Upper lobe of right lung (tissue), 1 donor: ENCODE measurements at places on chromosomes 16 and 17. TPM values are rescaled to one million over a fixed set of nuclear protein-coding genes. Genes with fewer than 3 reads are reported as not detected.

TAC4 gene
- total RNA-seq: not detected

DNA sequence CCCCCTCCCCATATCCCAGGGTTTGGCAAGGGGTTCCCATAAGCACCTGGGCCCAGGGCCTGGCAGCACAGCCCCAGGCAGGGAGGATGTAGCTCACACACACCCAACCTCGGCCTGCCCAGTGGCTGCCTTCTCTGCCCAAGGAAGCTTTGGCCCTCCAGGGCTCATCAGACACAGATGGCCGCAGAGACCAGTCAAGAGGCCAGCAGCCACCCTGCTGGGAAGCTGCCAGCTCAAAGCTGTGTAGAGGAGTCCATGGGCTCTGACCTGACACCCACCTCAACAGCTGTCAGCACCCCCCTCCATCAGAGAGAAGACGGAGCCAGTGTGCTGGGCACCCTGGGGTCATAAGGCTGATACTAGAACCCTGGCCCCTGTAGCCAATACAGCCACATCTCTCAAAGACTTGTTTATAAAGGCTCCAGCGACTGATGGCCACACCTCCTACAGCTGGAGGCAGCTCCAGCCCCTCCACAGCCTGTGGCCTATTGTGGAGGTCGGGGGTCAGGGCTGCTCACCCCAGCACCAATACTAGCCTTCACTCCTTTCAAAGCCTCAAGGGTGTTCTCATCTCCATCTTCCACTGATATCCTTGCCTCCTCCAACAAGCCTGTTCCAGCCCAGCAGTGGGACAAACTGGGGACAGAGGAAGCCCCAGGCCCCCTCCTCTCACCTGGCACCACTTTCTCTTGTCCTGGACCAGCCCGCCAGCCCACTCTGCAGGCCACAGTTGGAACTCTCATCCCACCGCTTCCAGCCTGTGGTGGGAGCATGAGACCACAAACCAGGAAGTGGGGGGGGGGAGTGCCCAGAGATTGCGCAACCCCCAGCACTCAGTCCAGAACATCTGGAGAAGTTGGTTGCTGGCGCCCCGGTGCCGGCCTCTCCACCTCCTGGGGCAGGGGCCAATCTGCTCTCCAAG is 2.2 kb upstream of the MPG start:
- DNase-seq: peak; percentile 87

TBC1D26 gene
- not detected for total RNA-seq

TIMM22 gene
- total RNA-seq: 10.7 TPM

DNA sequence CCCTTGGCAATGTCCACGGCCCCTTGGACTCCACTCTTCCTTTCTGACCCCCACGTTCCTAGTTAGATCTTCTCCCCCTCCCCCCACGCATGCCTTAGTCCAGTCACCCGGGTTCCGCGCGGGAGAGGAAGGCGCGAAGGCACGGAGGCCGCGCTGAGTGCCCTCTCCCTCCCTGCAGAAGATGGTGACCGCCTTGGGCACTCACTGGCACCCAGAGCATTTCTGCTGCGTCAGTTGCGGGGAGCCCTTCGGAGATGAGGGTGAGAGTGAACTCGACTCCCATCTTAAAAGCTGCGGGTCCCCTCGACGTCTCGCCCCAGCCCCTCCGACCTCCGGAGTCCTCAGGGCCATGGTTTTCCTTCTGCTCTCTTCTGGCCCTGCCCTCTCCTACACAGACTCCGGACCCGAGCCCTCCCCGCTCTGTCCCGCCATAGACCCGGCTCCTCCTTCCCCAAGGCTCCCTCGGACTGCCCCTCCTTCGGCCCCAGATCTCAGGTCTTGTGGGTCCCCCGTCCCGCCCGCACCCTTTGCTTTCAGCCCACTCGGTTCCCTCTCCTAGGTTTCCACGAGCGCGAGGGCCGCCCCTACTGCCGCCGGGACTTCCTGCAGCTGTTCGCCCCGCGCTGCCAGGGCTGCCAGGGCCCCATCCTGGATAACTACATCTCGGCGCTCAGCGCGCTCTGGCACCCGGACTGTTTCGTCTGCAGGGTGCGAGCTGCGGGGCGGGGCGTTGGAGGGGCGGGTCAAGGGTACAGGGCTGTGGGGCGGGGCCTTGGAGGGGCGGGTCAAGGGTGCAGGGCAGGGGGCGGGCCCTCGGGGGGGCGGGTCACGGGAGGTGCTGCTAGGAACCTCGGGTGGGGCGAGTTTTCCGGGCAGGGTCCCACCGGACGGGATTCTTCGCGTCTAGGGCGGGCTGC is 4.6 kb downstream of the TGFB1I1 start:
- DNase-seq: peak; percentile 96

- no peak for DNase-seq
These were observed 20.0 kb downstream of the FBXO47 start for GRCh38 chr17:38947189-38947588.

GRCh38 chr17:17866425-17866824 is 29.6 kb upstream of the SREBF1 start:
- DNase-seq: no peak

KRT17 gene
- 5.9 TPM for total RNA-seq

KCTD13 gene
- 23.5 TPM for total RNA-seq

DNA sequence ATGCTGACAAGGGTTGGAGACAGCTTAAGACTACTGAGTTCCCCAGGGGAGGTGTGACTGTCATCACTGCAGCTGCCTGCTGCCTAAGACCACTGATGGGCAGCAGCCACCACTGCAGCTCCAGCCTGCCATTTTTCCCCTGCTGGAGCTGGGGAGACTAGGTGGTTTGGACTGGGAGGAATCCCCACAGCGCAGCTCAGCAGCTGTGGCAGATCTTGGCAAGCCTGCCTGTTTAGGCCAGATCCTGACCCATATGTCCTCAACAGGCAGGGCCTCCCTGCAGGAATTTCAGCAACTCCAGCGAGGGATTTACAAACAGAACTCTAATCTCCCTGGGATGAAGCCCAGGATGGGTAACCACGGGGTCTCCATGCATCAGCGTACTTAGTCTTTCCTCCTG is 356.4 kb upstream of the TOM1L1 start:
- no peak for DNase-seq

DNA sequence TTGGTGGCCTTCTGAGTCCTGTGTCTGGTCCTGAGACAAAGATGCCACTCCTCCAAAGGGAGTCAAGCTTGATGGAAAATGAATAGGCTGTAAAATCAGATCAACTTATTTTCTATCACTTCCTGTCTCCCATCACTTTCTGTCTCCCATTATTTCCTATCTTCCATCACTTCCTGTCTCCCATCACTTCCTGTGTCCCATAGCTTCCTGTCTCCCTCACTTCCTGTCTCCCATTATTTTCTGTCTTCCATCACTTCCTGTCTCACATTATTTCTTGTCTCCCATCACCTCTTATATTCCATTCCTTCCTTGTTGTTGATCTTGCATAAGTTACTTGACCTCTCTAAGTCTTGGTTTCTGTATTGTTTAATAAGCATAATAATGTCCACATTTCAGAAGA is 418.5 kb upstream of the EEF2KMT start:
- no peak for DNase-seq

SNX20 gene
- 9.2 TPM for total RNA-seq

- no peak for DNase-seq
These were observed 15.8 kb upstream of the UQCRC2 start for GRCh38 chr16:21937336-21937829.

DNA sequence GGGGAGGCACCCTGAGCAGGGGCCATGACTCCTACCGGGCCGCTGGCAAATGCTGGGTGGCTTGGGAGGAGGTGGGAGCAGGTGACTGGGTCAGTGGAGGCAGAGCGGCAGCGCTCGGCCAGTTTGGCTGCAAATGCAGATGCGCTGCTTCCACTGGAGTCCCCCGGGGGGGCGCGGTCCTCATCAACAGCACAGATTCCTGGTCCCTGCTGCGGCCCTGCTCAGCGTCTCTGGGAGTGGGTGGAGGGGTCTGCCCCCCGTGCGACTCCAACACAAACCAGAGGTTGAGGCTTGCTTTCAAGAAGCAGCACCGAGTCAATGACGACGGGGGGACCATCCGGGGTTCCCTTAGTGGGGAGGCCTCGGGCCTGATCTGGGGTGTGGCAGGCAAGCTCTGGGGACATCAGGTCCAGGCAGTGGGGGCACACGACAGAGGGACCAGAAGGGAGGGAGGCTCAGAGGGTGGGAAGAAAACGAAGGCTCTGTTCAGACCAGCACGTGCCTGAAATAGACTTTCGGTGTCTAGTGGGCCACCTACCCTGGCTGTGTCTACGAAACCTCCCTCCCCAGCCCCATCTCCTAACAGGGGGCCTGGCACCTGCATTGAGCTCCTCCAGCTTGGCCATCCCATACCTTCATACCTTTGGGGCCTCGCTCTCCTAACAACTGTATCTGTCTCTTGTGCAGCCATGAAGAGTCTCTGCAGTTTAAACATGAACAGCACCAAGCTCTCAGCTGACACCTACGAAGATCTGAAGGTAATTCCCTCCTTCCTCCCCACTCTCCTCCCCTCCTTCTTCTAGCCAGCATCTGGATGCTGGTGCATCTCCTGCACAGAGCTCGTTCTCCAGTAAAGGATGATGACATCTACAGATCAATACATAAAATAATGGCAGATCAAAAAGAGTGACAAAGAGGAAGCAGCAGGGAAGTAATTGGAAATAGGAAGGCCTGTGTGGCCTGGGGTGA is 72.5 kb upstream of the PLCG2 start:
- DNase-seq: peak; percentile 54

HID1 gene
- total RNA-seq: 33.5 TPM

- DNase-seq: no peak
These were observed 62.8 kb downstream of the NACA2 start for GRCh38 chr17:61528171-61528570.

- peak; percentile 74 for DNase-seq
These were observed 4.0 kb downstream of the ZNF598 start for GRCh38 chr16:2005646-2006045.

PDIA2 gene
- 0.96 TPM for total RNA-seq

DNA sequence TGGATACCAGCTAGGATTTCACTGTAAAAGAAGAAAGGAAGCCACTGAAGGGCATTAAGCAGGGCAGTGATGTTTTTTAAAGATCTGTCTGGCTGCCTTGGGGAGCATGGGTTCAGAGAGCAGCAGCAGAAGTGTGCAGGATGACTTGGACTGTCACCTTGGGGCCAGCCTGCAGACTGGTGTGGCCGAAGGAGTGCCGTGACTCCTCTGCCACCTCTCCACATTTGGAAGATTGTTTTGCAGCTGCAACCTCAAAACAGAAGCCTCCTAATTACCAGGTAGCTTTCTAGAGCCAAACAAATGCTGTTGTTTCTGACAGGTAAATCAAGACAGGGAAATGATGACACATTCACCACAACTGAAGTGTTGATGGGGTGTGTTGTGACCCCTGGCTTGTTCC is 681.4 kb downstream of the WWOX start:
- no peak for DNase-seq

DNA sequence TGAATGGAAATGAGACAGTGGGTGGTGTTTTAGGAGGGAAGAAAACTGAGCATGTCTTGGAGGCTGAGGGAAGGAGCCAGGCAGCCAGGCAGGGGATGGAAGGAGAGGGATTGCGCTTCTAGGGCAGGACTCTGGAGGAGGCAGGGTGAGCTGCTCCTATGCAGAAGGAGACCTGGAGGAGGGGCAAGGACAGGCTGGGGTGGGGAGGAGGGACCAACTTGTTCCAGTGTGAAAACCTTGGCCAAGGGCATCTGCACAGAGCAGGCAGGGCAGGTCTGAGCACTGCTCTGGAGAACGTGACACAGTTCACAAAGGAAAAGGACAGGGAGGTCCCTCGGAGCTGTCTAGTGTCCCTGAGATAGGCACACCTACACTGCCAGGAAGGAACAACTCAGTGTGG is 5.5 kb downstream of the GALK1 start:
- DNase-seq: no peak

GRCh38 chr17:82238472-82239201 is 9.8 kb downstream of the SLC16A3 start:
- peak; percentile 95 for DNase-seq

GRCh38 chr16:79536958-79537357 is 63.6 kb downstream of the MAF start:
- no peak for DNase-seq

PIP4K2B gene
- 50.5 TPM for total RNA-seq

DNA sequence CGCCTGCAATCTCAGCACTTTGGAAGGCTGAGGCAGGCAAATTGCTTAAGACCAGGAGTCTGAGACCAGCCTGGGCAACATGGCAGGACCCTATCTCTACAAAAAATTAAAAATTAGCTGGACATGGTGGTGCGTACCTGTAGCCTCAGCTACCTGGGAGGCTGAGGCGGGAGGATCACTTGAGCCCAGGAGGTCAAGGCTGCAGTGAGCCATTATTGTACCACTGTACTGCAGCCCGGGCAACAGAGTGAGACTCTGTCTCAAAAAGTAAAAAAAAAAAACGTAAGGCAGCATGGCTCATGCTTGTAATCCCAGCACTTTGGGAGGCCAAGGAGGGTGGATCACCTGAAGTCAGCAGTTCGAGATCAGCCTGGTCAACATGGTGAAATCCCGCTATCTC is 263.6 kb downstream of the PARN start:
- DNase-seq: no peak

UTS2R gene
- not detected for total RNA-seq

DNA sequence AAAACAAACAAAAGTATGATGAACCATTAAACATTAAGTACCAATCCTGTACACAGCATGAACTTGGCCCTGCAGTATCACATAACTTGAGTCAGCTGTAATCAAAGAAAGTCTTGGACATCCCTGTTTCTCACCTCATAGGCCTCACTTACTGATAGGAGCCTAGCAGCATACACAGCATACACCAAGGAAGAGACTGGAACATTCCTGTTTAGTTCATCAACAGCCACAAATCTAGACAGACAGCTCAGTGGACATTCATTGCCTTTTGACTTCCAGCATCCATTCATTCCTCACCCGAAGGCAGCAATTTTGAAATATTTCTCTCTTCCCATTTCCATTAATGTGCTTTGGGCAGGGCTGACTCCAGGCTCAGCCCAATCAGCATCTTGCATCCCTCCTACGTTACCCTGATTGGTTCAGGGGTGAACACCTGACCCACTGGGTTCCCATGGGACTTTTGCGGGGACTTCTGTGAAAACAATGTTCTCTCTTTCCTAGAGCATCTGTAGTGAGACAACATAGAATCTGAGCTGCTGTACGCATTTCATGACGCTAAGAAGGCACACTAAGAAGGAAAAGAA is 336.7 kb upstream of the ZFHX3 start:
- DNase-seq: no peak

GRCh38 chr16:10269632-10270031 is 87.4 kb upstream of the GRIN2A start:
- DNase-seq: no peak

DNA sequence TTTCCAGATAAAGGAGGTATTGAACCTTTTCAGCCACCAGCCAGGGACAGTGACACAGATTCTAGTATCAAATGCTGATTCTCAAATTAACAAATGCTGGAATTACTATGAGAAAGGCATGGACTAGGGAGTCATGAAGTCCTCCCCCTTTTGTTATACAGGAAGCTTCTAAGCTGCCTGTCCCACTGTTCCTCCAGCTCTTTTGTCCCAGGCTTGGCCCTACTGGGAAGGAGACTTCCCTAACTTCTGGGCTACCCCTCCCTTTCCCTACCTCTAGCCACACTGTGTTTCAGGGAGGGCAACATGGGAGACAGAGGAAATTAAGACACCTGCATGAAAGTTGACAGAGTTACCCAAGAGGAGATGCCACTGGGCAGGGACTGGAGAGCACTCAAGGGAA is 192.5 kb downstream of the CDH13 start:
- DNase-seq: no peak

C16orf96 gene
- total RNA-seq: 0.32 TPM

PHOSPHO1 gene
- total RNA-seq: 1.7 TPM

ATAD5 gene
- total RNA-seq: 1.1 TPM

GRCh38 chr16:83345846-83346640 is 461.7 kb upstream of the HSBP1 start:
- DNase-seq: no peak

HIGD1B gene
- 36.4 TPM for total RNA-seq

- no peak for DNase-seq
These were observed 13.6 kb downstream of the VASN start for GRCh38 chr16:4385066-4385788.

GRCh38 chr17:43211480-43212402 is at the start of gene TMEM106A:
TSS of gene TMEM106A (plus strand) at chr17:43211875. CDS start at chr17:43213042, 1,167 bp downstream.
- DNase-seq: peak; percentile 91

SLC35G6 gene
- total RNA-seq: not detected
